ENCODE measurements at places on chromosomes 2 and 18.

- no peak for DNase-seq
These were observed 230.2 kb downstream of the CELF4 start for GRCh38 chr18:37335409-37335736.

DNA sequence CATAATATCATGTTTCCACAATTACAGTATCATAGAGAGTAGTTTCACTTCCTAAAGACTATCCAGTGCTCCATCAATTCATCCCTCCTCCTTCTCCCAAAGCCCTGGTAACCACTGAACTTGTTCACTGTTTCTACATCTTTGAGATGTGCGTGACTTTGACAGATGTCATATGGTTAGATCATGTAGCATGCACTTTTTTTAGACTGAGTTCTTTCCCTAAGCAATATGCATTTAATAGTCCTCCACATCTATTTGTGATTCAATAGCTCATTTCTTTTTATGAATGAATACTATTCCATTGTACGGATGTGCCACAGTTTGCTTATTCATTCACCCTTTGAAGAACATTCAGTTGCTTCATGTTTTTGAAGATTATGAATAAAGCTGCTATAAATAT lies 560.4 kb upstream of the LRRTM4 start:
- no peak for DNase-seq

- no peak for DNase-seq
These were observed 3.8 kb downstream of the CATIP start for GRCh38 chr2:218360453-218360852.

DNA sequence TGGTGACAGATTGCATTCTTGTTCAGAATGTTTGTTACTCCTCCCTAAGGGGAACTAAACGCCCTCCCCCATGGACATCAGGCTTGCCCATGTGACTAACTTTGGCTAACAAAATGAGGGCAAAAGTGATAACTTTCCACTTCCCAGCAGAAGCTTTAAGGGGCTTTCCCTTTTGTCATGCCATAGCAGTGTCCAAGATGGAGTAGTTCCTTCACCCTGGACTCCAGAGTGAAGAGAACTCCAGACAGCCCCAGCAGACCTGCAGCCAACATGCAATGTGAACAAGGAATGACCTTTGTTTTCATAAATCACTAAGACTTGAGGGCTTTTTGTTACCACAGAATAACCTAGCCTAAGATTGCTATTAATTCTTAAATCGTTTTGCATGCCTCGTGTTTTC lies 163.5 kb downstream of the ZEB2 start:
- DNase-seq, result peak; percentile 69

- DNase-seq, result no peak
These were observed 735.6 kb downstream of the TSN start for GRCh38 chr2:122491011-122491410.

DNA sequence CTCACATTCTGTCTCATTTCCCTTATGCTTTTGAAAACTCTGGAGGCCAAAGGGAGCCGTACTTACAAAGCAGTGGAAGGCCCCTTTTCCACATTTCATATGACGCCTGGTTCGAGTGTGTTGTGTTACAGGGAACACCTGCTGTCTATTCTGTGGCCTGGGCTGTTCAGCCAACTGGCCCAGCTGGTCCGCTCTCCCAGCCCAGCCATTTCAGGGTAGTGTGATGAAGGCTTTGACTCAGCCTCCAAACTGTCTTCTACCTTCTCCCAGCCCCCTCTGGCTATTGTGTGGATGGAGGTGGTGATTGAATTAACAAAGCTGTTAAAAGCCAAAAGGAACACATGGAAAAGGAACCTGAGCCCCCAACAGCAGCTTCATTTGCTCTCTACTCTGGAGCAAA lies 233.8 kb downstream of the ICOS start:
- DNase-seq, result no peak

- DNase-seq, result peak; percentile 49
These were observed 144.7 kb downstream of the PMAIP1 start for GRCh38 chr18:60044290-60045006.

- no peak for DNase-seq
These were observed 285.0 kb upstream of the KCNH7 start for GRCh38 chr2:163123526-163123925.

GRCh38 chr2:6545795-6546194 lies 319.9 kb downstream of the CMPK2 start:
- no peak for DNase-seq

DNA sequence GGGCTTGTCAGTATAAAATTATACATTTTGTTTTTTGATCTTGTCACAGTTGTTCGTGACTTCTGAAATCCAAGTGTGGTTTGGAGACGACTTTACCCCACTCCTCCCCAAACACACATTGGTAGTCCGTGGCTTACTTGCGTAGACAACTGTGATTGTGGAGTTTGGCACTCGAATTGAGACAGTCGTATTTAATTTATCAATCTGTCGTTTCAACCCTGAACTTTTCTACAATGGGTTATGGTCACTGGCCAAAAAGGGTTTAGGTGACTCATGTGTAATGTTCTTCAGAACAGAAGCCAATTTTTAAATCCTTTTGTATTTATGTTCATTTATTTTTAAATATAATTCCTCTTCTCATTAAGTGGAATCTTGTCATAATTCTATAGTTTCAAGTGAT lies 129.9 kb downstream of the SPTBN1 start:
- peak; percentile 67 for DNase-seq

DNA sequence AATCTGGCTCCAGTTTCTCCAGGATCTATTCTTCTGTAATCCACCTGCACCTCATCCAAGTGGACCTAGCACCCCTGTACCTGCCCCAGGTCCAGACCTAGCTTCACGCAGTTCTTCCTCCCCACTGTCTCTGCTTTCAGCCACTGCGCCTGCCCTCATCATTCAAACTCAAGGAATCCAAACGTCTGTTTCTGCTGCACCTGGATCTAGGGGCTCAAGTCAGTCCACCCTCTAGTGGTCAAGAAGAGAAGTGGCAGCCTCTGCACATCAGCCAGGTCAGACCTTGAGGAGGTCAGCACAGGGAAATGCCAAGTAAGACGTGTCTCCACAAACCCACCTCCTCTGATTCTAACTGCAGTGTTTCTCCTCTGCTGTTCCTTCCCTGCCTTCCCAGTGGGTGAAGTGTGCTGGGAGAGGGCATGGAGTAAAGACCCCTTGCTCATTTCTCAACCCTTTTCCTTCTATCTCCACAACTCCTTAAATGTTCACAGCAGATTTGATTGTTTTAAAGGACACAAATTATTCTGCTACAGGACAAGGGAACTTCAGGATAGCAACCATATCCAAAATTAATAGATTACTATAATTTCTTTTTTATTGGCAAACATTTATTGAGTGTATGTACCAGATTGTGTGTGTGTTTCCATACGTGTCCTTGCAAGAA lies 8.6 kb upstream of the RNF152 start:
- peak; percentile 53 for DNase-seq

GRCh38 chr2:72993147-72993932 lies 76.0 kb downstream of the EMX1 start:
- DNase-seq, result peak; percentile 18

DNA sequence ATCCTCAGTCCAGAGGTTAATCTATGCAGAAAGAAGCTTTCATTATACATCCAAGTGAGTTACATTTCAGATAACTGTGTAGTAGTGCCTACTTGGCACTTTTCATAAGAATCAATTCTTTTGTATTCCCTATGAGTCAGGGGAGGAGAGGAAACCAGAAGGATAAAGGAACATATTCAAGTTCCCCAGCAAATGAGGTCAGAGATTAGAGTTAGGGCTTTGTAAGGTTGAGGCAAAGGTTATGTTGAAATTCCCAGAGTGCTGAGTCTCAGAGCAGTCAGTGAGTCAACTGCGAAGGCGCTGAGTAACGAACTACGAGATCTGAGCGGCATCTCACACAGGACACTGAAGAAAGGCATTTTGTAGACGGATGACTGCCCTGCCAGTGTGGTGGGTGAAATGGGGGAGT lies 25.1 kb upstream of the ME2 start:
- DNase-seq, result peak; percentile 93

- DNase-seq, result no peak
These were observed 83.3 kb downstream of the MALT1 start for GRCh38 chr18:58754544-58755068.

DNA sequence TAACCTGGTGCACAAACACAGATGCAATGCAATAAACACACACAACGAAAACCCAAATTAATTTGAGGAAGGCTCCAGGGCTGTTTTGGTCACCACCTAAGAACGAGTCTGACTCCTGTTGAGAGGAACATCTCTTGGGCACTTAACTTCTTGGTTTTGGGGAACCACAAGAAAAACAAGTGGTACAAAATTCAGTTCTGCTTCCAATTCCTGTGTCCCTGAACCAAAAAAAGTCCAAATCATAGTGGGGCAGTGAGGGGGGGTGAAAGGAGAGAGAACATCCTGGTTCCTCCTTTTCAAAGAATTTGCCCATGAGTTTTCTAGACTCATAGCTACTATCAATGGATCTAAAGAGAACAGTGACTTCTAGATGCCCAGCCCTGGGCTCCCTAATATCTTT lies 143.6 kb downstream of the COL4A4 start:
- no peak for DNase-seq

DNA sequence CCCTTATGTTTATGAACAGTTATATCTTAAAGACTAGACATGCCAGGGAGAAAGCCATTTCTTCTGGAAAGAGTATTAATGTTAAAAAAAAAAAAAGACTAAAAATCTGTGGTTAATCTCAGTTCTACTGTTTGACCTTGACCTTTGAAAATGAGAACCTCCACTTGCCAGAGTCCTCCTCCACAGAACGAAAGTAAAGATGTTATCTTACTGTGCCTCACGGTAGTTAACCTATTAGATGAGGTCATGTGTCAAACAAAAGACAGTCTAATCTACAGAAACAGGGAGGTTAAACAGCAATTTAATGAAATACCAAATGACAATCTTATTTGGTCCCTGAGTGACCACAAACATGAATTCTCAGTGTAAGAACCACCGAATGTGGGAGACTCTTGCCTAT lies 51.2 kb downstream of the SLC14A2 start:
- DNase-seq, result no peak

DNA sequence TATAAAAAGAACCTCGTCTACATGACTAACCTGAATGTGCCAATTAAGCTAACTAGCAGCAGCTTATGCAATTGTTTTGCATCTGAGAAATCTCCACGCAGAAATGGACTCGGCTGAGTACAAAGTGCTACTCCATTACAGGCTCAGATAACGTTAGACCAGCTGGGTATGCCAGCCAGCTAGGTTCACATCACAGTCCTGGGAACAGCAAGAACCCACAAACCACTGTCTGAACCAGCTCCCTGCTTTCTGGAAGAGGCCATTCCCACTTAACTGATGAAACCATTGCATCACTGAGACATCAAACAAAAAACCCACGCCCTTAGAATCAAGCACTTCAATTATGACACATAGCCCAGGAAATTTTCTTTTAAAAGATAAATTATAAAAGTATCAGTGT lies 202.7 kb downstream of the CYRIA start:
- DNase-seq, result no peak

- DNase-seq, result no peak
These were observed 9.9 kb downstream of the KLHL23 start for GRCh38 chr2:169743549-169743948.

- DNase-seq, result no peak
These were observed 232.4 kb downstream of the GBX2 start for GRCh38 chr2:235935773-235936172.

GRCh38 chr2:191936882-191937405 lies 90.1 kb upstream of the CAVIN2 start:
- no peak for DNase-seq

- peak; percentile 33 for DNase-seq
These were observed at the start of gene RAMP1 for GRCh38 chr2:237859533-237860272. RAMP1 (plus strand) TSS chr2:237859623; CDS start chr2:237859676, 53 bp downstream.

GRCh38 chr2:124607679-124608078 lies 582.6 kb downstream of the CNTNAP5 start:
- DNase-seq, result no peak

DNA sequence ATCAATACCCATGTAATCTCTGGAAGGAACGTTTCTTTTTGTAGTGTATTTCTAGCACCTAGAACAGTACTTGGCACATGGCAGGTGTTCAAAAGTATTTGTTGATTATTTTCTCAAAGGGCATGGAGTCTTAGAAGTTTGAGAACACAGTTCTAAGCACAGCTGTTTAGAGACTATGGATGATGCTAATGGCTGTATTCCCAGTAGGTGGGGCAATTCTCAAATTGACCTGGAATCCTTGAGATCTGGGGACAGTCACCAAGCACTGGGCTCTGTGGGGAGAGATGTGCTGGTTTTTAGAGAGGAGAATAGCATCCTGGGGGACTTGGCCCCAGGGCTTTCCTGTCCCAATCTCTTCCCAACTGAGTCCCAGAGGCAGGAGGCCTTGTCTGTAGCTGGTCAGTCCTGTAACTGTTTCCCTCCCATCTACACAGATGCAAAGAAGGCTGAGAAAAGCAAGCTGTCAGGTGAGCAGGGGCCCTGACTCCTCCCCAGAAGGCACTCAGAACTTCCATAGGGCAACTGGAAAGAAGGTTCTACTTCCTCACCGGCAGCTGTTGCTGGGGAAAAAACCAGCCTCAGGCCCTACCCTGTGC lies 17.5 kb upstream of the IL36G start:
- DNase-seq, result no peak

DNA sequence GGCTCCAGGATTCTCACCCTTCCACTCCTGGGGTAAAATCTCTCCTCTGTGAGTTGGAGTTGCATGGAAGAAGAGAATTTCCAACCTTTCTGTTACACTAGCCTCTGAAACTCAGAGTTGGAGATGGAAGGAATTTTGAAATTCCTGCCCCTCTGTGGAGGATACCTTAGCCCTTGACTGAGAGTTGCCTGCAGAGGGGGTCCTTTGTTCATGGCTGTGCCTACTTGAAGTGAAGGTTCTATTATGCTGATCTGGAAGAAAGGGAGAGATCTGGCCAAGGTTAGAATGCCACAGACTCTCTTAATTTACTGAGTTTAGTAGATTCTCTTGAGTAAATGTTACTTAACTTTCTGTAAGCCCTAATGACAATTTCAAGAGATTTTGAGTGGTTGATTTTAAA lies 626.6 kb upstream of the GYPC start:
- DNase-seq, result no peak

- DNase-seq, result no peak
These were observed 888.8 kb downstream of the LRP1B start for GRCh38 chr2:141242008-141242407.

DNA sequence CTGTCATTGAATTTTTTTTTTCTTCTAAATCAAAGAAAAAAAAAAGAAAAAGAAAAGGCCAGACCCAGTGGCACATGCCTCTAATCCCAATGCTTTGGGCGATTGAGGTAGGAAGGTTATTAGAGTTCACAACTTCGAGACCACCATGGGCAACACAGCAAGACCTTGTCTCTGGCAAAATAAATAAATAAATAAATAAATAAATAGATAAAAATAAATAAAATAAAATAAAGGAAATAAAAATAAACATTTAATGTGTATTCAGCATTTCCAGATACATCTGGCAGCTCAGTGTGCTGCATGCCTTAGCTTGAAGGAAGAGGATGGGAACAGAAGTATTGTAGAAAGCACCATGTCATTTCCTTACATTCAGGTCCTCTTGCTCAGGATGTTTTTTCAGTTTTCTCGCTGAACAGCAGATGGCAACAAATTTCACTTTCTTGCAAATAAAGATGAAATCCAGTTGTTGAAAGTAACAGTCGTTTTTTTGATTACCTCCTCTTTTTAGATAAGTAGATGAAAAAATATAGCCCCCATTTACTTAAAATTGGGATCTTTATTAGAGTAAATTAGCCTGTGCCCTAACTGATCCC lies 25.7 kb upstream of the FAM178B start:
- DNase-seq, result peak; percentile 72
